ENCODE measurements at places on chromosomes 7 and 10.

GRCh38 chr7:74481458-74482196 lies 27.9 kb downstream of the GTF2IRD1 start:
- DNase-seq = no peak

- DNase-seq = peak; percentile 70
Observed at GRCh38 chr7:4681886-4682620, at the start of gene FOXK1. FOXK1 (plus strand) TSS chr7:4682295; CDS start chr7:4682309, 14 bp downstream.

DNA sequence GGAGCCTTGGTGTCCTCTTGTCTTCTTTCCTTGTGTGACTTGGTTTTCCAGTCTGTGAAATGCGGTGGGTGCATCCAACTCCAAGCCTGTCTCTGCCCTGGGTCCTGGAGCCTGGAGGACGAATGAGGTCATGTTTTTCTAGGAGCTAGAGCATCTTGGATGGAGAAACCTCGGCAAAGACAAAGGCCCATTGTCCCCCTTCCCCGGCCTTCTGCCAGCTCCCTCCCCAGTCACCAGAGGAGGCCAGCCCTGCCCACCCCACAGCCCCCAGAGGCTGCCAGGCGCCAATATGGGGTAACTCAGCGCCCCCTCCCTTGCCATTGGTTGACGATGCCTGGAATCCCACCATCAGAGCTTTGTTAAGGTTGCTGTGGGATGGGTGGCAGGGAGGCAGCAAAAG lies 40.4 kb downstream of the KCTD7 start:
- DNase-seq = no peak

DNA sequence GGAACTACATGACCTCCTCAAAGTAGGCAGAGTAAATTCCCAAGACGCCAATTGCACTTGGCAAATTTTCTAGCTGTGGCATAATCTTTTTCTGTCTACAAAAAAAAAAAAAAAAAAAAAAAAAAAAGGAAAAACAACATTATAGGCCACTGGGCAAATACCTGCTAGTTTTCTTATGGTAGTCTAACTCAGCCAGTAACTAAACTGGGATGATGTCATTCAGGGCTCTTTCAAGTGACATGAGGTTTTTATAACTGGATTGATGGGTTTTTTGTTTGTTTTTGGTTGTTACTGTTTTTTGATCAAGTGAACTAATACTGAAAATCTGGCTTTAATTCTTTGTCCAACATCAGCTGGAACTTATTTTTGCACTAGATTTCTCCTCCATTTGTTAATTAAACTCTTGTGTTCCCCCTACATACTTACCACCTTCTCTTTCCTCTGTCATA lies 7.4 kb upstream of the VIM start:
- no peak for DNase-seq

DNA sequence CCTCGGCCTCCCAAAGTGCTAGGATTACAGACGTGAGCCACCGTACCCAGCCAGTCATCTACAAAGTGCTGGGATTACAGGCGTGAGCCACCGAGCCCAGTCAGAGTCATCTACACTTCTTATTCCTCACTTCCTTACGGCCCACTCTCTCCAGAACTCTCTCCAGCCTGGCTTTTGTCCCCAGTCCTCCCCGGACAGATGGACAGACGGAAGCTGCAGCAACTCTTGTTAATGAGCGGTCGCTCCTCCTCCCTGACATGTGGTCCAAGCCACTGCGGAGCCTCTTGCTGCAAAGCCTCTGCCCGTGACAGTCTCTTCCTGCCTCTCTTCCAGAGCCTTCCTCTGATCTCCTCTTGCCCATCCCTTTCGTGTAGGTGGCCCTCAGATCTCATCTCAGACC lies 45.9 kb downstream of the TMEM270 start:
- DNase-seq = no peak

DNA sequence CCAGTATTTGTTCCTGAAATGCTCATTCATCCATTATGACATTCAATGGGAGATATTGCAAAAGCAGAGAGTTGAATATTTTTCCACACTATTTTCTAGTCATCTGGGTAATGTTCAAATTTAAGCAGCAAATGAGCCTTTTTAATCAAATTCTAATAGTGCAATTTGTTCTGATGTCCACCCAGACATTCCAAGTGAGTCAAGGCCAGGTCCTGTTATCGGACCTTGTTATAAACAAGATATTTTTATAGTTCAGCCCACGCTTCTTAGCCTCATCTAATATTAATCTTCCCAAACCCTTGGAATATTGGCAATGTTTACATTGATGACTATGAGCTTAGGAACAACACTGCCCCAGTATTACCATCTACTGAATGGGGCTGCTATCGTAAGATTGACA lies 500.1 kb upstream of the PHF14 start:
- DNase-seq = no peak

DNA sequence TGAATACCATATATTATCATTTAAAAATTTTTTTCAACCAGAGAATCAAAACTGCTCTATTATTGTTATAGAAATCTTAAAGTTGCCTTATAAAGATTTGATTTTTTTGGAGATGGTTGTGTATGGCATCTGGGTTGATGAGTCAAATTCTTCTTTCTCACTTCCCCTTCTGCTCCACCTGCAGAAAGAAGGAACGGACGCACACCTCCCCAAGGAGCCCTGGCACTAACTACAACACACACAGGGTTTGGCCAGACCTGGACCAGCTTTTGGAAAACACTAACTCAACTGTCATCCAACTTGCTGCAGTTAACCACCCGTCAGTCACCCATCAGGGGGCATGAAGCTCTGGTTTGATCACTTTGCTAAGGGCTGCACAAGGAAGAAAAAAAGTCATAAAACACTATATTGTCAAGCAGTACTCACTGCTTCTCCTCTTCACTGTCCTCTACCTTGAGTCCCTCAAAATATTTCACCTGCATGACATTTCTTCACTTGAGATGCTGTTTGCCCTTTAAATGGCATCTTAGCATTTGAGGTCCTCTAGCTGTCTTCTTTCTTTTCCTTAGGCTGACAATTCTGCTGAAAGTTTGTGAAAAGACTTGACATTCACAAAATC lies 266.7 kb upstream of the PHF14 start:
- no peak for DNase-seq

- no peak for DNase-seq
Observed at GRCh38 chr10:74034301-74034700, 36.4 kb downstream of the VCL start.

- no peak for DNase-seq
Observed at GRCh38 chr7:1961701-1962276, 271.0 kb downstream of the MAD1L1 start.

- DNase-seq = no peak
Observed at GRCh38 chr7:78357709-78358108, 559.1 kb downstream of the PHTF2 start.

DNA sequence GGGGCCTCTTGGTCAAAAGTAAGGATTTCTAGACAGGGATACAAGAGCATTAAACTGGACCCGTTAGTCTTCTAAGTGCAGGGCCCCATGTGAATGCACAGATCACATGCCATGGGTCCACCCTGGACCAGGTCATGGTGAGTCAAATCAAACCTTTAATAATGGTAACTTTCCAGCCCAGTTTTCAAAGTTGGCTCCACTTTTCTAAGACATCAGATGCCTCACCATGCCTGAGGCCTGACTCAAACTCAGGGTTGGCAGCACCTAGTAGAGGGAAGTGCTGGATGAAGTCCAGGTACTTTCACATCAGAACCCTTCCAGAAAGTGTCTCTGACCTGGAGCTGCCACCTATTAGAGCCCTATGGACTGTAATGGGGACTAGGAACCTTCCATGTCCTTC lies 9.7 kb upstream of the SMIM30 start:
- DNase-seq = no peak

GRCh38 chr7:114663502-114663901 lies 248.9 kb downstream of the FOXP2 start:
- DNase-seq = no peak

DNA sequence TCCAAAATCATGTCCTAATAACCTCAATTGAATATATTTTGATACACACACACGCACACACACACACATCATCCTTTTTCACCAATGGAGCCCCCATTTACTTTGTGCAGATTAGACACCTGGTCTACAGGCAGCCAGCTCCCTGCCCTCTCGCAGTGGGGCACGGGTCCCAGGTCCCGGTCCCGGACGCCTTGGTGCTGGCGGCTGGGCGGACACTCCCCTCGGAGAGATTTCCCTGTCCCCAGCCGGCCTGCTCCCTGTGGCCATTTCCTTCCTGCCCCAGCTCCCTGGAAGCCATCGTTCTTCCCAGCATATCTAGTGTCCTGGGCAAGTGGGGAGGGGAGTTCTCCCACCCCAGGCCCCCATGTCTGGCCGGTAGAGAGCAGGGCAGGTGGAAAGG lies 14.6 kb downstream of the DPY19L1 start:
- DNase-seq = no peak

GRCh38 chr7:119254742-119255141 lies 1018.2 kb upstream of the KCND2 start:
- no peak for DNase-seq

- no peak for DNase-seq
Observed at GRCh38 chr7:26390016-26390415, 98.4 kb downstream of the SNX10 start.

- DNase-seq = no peak
Observed at GRCh38 chr7:137835486-137836112, 11.2 kb downstream of the DGKI start.

DNA sequence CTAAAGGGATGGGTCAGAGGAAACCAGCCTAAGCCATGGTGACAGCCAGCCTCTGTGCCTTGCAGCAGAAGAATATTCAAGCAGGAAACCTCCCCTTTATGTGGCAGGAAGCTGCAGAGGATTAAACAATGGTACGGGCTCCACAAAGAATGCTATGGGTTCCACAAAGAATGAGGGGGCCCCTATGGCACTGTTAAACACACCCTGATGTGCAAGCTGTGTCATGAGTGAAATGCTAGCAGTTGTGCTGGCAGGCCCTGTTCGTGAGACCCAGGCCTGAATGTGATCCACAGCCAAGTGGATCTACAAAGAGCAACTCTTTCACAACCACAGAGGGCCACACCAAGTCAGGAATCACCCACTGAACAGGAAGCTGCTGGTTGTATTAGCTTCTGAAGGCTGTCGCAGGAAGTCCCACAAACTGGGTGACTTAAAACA lies 68.9 kb downstream of the MYOF start:
- peak; percentile 7 for DNase-seq

GRCh38 chr10:125694883-125695282 lies 11.9 kb upstream of the TEX36 start:
- no peak for DNase-seq

DNA sequence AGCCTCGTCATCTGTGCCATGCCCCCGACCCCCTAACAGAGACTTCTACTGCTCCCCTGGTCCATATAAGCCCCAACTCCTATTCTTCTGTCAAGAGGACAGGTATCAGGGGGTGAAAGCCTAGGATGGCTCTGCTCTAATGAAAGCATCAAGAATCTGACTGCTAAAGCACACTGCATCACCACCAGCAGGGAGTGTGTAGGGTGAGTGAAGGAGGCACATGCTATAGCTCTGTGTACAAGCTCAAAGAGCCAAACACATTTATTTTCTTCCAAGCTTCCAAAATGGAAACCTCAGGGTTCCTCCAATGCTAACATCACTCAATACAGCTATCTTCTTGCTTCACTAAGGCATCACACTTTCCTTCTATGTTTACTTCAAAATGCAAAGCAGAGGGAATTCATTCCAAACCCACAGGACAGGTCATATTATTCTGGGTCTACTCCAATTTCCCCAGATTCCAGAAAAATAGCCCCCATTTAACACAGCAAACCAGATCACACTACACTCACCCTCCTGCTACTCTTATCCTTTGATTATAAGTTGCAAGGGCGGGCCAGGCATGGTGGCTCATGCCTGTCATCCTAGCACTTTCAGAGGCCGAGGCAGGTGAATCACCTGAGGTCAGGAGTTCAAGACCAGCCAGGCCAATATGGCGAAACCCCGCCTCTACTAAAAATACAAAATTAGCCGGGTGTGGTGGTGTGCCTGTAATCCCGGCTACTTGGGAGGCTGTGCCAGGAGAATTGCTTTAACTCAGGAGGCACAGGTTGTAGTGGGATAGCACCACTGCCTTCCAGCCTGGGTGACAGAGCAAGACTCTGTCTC lies 36.6 kb downstream of the RHEB start:
- no peak for DNase-seq

- no peak for DNase-seq
Observed at GRCh38 chr10:112934193-112934592, 15.9 kb upstream of the TCF7L2 start.

GRCh38 chr7:109259151-109259550 lies 689.5 kb downstream of the DNAJB9 start:
- no peak for DNase-seq

- peak; percentile 7 for DNase-seq
Observed at GRCh38 chr10:5317547-5318107, 47.1 kb upstream of the UCN3 start.

DNA sequence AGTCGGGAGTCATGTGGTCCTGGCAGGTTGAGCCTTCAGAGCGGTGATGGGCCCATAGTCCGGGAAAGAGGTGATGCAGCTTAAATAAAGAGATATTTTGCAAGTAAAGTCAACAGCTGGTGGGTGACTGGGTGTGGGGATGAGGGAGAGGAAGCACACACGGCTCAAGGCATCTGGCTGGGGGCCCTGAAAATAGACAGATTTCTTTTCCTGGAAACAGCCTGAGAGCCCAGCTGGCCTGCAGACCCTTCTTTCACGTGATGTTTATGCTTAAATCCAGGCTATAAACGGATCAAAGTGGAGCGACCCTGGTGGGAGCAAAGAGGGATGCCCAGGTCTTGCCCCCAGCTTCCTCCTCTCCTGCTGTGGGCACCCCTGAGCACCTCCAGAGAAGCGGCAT lies 149.1 kb downstream of the TEX36 start:
- DNase-seq = no peak

DNA sequence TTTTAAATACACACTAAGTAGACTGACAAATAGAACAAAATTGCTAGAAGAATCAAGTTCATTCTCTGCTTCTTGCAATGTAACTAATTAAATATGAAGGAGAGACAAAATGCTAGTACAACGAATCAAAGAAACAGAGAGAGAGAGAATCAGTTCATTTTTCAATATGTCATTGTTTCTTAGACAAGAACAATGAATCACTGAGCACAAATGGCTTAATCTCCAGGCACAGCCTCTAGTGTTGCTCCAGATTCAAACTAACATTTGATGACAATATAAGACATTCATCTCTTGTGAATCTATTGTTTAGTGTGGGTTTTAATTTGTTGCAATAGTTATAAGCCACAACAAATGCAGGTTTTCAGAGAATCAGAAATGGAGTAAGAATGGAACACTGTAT lies 357.4 kb upstream of the TMEM229A start:
- no peak for DNase-seq

DNA sequence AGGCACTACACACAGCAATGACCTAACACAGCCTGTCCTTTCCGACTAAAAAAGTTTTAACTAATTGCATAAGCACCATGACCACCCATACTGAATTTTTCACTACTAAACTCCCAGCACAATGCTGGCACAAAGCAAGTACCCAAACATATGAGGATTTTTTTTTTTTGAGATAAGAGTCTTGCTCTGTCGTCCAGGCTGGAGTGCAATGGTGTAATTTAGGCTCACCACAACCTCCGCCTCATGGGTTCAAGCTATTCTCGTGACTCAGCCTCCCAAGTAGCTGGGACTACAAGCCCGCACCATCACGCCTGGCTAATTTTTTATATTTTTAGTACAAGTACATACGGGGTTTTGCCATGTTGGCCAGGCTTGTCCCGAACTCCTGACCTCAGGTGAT lies 5.1 kb downstream of the UBE2H start:
- DNase-seq = no peak

GRCh38 chr10:50794490-50794889 lies 54.8 kb downstream of the ASAH2B start:
- no peak for DNase-seq

Data from stimulated activated naive CD4-positive, alpha-beta T cell (primary cell).